ENCODE measurements at places on chromosomes 7 and 10.

GRCh38 chr10:18683427-18683826 lies 24.2 kb downstream of the ARL5B start:
- no peak for DNase-seq

GRCh38 chr7:12800486-12800885 lies 113.1 kb downstream of the ARL4A start:
- DNase-seq, result no peak

DNA sequence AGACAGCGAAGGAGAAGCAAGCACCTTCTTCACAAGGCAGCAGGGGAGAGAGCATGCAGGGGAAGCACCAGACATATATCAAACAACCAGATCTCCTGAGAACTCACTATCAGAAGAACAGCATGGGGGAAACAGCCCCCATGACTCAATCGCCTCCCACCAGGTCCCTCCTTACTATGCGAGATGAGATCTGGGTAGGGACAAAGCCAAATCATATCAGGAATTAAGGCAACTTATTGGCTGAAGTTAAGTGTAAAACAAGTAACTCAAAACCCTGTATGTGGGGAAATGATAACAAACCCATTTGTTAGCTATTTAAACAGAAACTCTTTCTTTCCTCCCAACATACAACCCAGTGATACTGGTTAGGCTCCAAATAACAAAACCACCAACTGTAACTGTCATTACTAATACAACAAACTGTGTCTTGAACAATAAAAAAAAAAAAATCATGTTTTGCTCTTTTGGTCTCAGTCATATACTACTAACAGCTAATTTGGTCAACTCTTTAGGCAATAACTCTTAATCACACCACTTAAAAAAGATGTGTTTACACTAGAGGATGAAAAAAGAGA lies 57.8 kb downstream of the MINDY3 start:
- no peak for DNase-seq

- no peak for DNase-seq
Measured at GRCh38 chr7:129980667-129981066, 27.9 kb upstream of the UBE2H start.

- DNase-seq, result no peak
Measured at GRCh38 chr10:23512355-23513058, 73.6 kb downstream of the OTUD1 start.

DNA sequence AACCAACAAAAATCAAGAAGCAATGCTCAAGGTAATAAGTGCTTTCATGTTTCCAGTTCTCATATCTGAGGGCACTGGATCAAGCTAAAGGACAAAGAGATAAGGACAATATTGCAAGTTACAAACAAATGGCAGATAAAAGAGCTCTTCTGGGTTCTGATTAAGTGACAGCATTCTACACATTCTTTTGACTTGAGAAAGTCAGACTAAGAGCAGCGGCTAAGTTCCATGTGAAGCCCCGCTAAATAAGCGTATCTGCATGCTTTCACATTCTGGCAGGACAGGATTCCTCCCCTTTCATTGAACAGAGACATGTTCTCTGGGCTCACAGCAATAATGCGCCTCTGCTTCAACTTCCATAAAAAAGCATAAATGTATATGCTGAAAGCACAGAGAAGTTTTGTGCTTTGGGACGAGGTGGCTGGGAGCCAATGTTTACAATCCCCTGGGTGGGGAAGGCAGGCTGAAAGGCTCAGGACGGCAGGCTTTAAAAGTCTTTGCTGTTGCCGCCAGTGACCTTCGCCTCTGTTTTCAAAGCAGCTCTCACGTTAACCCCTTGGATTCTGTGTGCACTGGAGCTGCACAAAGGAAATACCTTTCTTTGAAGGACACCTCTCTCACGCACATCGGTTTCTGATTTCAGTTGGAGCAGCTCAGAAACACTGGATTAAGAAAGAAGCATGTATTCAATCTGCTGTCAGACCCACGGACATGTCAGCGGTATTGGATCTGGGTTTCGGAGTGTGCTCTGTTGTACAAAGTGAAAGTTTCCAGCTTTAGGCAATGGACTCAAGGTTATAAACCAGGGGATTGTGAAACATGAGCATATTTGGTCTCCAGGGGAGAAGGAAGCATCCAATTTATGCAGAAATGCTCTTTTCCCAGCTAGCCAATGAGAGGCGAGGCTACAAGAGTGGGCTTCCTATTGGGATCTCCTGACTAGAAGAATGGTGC lies 105.4 kb upstream of the FAM133B start:
- no peak for DNase-seq

DNA sequence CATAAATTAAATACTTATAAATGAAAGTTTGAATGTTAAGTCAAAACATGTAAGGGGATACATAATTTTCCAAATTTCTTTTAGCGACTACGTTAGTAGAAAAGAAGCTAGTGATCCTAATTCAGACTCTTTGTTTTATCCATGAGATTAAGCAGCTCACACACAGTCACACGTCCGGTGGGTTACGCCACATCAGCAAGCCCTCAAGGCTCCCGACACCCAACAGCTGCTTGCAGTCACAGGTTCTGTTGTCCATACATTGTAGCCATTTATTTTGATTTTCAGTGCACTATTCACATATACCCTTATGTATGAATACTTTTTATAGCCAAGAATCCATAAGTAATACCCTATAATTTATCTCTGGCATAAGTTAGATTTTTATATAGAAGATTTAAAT lies 39.5 kb downstream of the XRCC2 start:
- no peak for DNase-seq

DNA sequence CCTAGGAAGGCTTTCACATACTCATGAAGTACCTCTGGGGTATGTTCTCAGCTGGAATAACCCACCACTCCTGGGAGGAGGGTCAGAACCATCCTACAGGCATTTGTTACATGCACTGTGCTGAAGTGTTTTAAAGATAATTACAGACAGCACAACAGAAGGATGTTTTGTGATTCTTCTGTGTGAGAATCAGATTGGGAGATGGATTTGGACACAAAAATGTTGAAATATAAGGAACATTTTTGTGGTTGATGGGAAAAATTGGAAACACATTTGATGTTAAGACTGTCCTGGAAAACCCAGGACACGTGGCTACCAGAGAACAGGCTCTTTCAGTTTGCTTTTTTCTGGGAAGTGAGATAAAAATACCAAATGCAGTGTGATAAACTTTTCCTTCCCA lies 61.4 kb downstream of the BICC1 start:
- DNase-seq, result no peak

GRCh38 chr7:70271617-70272081 lies 673.4 kb downstream of the AUTS2 start:
- no peak for DNase-seq

GRCh38 chr7:18553605-18554003 lies 58.1 kb downstream of the HDAC9 start:
- DNase-seq, result no peak

DNA sequence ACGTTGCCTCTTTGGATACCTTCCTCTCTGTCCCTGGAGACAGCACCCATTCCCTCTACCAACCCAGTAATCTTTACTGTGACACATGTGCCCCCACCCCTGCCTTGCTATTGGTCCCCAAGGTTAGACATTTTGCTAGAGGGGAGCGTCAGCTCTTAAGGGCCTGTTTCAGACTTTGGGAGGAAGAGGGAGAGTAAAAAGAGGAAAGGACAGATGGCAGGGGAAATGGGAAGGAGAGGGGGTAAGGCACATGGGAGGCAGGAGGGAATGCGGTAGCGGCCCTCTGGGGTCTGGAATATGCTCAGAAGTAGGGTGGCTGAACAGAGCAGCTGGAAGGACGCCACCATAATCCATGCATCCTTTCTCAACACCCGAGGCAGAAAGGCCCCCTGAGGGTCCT lies 12.2 kb downstream of the BLNK start:
- DNase-seq, result no peak

GRCh38 chr10:71516890-71517289 lies 120.2 kb downstream of the CDH23 start:
- no peak for DNase-seq

DNA sequence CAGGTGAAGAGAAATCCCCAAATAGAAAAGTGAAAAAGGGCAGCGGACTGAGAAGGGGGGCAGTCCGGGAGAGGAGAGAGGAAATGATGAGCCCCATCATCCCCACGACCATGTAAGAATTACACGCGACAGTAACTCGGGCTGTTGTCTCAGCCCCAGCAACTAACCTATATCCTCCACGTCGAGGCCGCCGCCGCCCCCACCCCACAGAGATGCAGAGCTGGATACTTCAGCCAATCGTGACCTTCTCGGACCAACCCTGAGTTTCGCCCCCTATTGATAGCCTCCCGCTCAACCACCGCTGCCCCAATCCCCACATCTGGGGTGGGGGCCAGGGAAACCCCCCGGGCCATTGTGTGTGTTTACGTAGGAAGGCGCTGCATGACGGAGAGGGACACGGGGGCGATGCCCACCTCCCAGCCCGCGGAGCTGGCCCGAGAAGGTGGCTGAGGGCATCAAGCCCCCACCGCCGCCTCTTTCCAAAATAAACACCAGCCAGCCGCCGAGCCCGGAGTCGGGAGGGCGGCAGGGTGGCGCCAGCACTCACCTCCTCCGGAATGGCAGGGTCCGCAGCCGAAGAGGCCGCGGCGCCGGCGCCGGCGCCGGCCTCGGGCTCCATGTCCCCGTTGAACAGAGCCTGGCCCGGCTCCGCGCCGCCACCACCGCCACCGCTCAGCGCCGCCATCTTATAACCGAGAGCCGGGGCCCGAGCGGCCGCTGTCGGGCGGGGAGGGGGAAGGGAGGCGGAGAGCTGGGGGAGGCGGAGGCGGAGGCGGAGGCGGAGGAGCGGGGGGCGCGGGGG lies 509 bp downstream of the BRAF start:
- peak; percentile 82 for DNase-seq

DNA sequence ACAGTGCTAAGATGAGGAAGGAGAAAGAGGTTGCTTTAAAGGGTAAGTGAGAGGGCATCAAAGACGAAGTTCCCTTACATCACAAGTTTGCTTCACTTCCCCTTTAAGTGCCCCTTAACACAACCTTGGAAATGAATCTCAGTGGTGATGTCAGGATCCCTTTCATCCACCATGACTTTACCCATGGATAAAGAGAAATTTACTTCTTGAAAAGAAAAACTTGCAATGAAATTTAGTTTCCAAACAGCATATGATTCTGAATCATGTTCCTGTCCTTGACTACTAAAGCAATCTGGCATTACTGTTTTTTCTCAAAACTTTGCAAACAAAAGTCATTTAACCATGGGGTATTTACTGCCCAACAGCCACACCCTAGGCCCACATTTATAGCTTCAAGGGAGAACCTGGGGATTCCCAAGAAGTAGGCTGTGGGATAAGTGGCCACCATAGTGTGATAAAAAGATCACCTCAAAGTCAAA lies 135.9 kb downstream of the ITGB8 start:
- DNase-seq, result no peak

GRCh38 chr10:98308669-98309365 lies 40.8 kb upstream of the LOXL4 start:
- no peak for DNase-seq

DNA sequence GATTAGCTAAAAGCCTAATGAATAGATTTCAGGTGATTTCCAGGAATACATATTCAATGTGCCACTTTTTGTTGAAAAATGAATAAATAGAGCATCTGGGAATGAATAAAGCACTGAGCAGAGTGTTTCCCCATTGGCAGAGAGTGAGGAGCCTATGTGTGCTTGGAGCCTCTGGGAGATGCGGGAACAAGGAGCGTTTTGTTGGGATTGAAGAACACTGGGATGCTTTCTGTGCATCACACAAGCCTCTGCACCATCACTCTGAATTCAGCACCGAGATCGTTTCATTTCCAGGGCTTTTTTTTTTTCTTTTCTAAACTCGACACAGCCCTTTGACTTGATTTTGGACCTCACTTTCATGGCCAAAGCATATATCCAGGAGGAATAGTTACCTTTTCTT lies 111.4 kb downstream of the BAMBI start:
- no peak for DNase-seq

DNA sequence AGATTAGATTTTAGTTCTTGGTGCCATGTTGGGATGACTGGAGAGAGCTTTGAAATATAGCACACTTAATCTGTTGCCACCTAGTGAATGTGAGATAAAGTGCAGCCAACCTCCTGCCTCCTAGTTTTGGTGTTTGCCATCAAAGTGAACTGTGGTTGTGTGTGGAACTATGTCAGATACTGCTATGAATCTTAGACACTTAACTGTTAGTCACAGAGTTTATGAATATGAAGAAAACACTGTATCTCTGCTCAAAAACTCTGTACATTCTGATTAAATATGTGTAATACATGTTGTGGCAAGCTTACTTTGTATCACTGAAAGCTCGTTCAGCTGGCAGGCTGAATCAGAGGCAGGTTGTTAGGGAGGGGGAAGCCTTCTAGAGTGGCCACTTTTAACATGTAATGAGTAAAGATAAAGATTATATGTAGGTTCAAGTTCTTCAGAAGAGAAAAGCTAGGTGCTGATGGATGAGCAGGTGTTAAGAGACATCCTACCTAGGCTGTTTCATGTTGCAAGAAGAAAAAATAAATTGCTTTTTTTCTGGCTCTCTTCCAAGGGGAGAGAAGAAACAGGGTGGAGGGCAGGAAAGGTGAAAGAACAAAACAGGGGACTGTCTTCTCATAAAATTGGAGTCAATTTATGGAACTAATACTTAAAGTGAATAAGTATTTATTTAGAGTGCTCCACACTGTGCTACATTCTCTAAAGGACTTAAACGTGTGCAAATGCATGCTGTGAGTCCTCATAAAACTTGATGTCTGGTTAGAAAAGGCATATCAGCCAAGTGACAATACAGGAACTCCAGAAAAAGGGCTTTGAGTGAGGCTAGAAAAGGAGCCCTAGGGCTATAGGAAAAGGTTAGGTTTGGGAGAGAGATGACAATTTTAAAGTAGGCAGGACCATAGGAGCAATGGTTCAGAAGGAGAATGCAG lies 14.1 kb upstream of the LAMB1 start:
- DNase-seq, result no peak

DNA sequence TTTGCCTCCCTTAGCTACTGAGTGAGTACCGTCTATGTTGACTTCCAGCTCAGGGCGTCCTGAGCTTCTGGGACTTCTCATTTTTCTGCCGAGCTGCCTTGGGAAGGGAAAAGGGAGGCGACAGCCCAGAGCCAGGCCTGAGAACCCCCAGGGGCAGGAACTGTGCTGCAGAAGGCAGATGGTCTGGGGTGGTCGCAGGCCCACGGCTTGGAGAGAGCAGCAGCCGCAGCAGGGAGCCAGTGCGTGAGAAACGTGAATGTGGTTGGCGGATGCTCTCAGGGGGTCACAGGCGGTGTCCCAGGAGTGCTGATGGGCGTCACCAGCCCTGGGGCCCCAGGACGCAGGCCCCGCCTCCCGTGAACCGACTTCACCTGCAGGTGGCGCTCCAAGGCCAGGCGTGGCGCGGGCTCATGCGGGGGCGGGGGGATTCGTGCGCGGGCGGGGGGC lies 9.2 kb upstream of the PWWP2B start:
- DNase-seq, result peak; percentile 94

- no peak for DNase-seq
Measured at GRCh38 chr10:35343739-35344138, 7.4 kb downstream of the CCNY start.

- no peak for DNase-seq
Measured at GRCh38 chr10:22442468-22442867, 97.2 kb downstream of the SPAG6 start.

GRCh38 chr7:40544871-40545303 lies 410.1 kb downstream of the SUGCT start:
- DNase-seq, result no peak

Data from GM13977 (cell line).